ENCODE measurements at places on chromosomes 12 and 14. TPM values are rescaled to one million over a fixed set of nuclear protein-coding genes. Genes with fewer than 3 reads are reported as not detected.

GRCh38 chr14:50343434-50343833 lies 31.3 kb downstream of the DMAC2L start:
- DNase-seq: no peak

DNA sequence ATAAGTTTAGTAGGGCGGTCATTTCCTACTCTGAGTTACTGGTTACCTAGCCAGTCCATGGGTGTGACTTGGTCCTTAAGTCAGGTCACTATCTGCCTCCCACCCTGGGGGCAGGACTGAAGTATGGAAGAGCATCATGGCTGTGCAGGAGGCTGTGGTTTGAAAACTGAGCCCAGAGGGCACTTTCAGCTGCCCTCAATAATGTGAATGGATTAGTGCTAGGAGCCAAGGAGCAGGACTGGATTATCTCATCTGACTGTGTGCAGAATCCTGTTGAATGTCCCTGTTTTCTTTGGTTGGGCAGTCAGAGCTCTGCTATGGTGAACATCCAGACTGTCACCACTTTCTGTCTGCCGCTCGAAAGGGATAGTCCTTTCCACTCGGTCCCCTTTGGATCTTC lies 1.6 kb downstream of the ATXN7L3B start:
- no peak for DNase-seq

JPH4 gene
- total RNA-seq: not detected

DNA sequence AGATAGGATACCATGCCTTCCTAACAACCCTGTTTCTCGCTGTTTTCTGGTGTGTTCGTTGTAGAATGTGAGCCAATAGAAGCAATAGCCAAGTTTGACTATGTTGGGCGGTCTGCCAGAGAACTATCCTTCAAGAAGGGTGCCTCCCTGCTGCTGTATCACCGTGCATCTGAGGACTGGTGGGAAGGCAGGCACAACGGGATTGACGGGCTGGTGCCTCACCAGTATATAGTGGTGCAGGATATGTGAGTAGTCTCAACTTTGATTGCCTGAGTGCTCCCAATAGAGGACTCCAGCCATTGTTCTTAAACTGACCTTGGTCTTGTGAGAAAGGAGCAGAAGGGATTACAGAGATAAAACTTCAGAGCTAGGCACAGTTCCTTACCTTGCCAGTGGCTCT lies 96.2 kb downstream of the KICS2 start:
- no peak for DNase-seq

FZD10 gene
- total RNA-seq: not detected

DNA sequence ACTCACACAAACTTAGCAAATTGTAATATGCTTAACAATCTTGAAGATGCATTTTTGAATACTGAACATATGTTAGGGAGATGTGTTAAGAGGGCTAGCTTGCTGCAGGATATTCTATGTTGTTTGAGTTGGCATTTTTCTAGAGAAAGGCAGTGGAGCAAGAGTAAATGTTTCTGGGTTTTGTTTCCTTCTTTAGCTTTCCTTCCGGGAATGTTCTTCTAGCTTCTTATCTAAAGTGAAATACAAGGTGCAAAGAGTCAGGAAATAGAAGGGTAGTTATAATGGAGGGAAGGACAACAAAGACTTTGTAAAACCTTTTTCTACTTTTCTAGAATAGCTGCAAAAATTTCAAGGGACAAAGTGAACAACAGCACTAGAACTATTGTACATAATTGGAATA lies 77.6 kb upstream of the KCNH3 start:
- no peak for DNase-seq

GRCh38 chr12:53047221-53048032 lies 2.4 kb upstream of the TNS2 start:
- peak; percentile 70 for DNase-seq

DNA sequence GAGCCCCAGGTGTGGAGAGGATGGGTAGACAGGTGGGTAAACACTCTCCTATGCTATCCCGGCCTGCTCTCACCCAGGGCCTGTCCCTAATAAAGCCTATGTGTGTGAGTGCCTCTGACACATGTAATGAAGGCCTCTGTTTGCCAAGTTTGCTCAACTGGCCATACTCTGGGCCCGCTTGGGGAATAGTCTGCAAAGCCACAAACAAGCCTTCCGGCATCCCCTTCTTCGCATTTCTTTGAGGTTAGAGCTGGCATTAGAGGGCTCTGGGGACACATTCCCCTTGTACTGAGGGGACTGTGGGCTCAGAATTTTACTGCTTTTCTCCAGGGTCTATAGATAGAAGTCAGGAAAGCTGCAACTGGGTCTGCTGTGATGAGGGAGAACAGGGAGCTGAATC lies 240.5 kb downstream of the C12orf75 start:
- DNase-seq: no peak

GALNT8 gene
- total RNA-seq: 1.8 TPM

- no peak for DNase-seq
Observed at GRCh38 chr12:83841620-83842019, 1071.0 kb downstream of the SLC6A15 start.

FGD4 gene
- total RNA-seq: 0.15 TPM

DNA sequence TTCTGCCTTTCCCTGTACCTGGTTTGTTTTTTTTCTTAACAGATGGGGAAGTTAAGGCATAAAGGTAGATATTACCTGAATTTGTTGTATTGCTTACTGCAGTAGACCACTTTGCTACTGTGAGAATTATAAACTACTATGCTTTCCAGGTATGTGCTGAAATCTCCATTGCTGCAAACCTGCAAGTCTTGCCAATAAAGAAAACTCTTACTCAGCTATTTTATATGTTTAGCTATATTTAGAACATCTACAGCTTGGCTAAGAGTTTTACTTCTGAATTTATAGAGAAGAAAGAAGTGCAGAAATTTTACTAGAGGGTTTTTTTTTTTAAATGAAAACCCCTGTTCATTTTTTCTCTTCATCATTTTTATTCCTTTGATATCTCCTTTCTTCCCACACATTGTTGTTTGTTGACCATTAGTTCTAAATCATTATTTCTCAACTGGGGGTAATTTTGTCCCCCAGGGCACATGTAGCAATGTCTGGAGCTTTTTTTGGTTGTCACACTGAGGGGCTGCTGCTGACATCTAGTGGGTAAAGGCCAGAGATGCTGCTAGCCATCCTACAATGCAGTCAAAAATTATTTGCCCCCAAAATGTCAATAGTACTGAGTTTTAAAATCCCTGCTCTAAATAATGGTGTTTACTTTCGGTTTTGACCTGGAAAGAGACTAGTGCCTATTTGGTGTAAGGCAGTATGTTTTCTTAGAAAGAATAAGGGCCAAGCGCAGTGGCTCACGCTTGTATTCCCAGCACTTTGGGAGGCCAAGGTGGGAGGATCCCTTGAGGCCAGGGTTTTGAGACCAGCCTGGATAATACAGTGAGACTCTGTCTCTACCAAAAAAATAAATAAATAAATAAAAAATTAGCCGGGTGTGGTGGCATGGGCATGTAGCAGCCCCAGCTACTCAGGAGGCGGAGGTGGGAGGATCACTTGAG lies 48.6 kb downstream of the PCNX1 start:
- DNase-seq: peak; percentile 53

GRCh38 chr12:38350342-38351174 lies 34.0 kb downstream of the ALG10B start:
- DNase-seq: no peak

GRCh38 chr14:99590746-99591555 lies 13.1 kb downstream of the CCDC85C start:
- no peak for DNase-seq

KCNA5 gene
- not detected for total RNA-seq

SOAT2 gene
- 1.4 TPM for total RNA-seq

OAS2 gene
- total RNA-seq: 331 TPM

SLC6A12 gene
- total RNA-seq: not detected

- DNase-seq: peak; percentile 65
Observed at GRCh38 chr12:64400041-64400440, 4.2 kb upstream of the XPOT start.

GRCh38 chr12:119835068-119835467 lies 42.1 kb downstream of the CIT start:
- DNase-seq: no peak

TAS2R46 gene
- 0.95 TPM for total RNA-seq

ARF6 gene
- total RNA-seq: 198 TPM

- no peak for DNase-seq
Observed at GRCh38 chr12:121093487-121093891, 39.2 kb upstream of the P2RX7 start.

- no peak for DNase-seq
Observed at GRCh38 chr14:83638748-83639504, 1891.0 kb upstream of the FLRT2 start.

GRCh38 chr14:93709249-93709648 lies 79.0 kb downstream of the PRIMA1 start:
- no peak for DNase-seq

AHNAK2 gene
- total RNA-seq: not detected

Data from activated CD4-positive, alpha-beta memory T cell treated with anti-CD3 and anti-CD28 coated beads, Interleukin-2, amount 10 ng/mL, durations not matched to agents 7 days and 5 days (primary cell).